A673 (cell line): ENCODE measurements at places on chromosomes 7 and 10.
A peak's percentile ranks its signal among the peaks of the same experiment; 100 is the strongest.

DNA sequence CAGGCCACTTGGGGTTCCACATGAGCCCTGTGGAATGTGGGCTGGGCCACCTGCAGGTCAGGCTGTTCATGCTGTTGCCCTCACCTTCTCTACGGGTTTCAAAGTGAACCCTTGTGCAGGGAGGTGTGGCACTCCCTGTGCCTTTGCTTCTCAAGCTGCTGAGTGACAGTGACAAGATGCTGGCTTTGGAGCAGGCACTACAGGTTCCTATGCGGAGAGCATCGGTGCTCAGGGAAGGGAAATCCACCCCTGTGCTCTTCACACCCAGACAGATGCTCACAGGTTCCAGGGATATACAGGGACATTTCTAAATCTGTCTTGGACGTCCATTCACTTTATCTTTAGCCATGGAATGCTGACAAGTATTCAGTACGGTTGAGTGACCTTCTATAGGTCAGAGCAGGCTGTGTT, 1005.0 kb downstream of the LRMDA start:
- no peak for DNase-seq

DNA sequence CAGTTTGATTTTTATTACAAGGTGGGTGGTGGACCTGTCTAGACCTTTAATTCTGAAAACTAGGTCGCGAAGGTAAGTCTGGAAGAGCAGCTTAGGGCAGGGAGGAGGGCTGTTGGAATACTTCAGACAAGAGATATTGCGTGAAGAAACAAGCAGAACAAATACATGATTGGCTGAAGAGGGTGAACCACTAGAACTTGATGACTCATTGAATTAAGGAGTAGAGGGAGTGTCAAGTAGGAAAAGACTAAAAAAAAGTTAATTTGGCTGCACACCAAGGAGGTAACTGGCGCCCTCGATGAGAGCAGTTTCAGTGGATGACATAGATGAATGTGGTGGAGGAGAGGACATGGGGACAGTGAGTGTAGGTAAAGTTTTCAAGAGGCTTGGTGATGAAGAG, 41.3 kb downstream of the WNT2 start:
- DNase-seq = peak; percentile 34

DNA sequence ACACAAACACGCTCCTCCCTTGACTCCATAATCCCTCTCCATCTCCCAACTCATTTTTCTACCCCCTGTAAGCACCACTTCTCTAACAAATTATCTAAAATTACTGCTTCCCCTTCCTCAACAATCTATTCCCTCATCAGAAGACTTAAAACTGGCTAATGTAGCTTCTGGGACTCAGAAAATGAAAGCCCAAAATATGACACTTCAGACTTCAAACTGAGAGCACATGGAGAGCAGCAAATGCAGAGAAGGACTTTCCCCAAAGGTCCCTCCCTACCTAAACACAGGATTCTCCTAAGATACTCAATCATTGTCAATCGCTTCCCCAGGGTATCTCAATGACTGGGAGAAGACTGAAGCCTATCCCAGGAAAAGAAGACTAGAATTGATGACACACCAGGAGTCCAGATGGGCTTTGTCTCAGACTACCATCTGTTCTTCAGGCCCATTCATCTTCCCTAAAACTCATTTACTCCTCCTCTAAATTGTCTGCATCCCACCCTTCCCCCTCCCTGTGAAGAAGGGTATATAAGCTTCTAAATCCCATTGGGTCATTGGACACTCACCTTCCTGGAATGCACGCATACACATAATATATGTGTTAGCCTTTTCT, 39.2 kb downstream of the ST8SIA6 start:
- DNase-seq = no peak

GRCh38 chr7:29146057-29146706, at the start of gene CPVL:
Gene CPVL, minus strand, starts transcription at chr7:29146537. Its CDS starts 25,476 bp downstream, at chr7:29121061.
- peak; percentile 96 for DNase-seq

DNA sequence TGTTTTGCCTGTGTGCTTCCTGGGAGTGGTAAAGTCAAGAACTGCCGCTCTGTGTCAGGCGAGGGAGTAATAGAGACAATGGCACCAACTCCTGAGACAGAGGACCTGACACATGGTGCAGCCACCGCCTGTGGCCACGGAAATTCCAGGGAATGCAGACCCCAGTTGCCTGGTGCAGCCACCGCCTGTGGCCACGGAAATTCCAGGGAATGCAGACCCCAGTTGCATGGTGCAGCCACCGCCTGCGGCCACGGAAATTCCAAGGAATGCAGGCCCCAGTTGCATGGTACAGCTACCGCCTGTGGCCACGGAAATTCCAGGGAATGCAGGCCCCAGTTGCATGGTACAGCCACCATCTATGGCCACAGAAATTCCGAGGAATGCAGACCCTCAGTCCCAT, 8.7 kb downstream of the DIP2C start:
- DNase-seq = no peak

DNA sequence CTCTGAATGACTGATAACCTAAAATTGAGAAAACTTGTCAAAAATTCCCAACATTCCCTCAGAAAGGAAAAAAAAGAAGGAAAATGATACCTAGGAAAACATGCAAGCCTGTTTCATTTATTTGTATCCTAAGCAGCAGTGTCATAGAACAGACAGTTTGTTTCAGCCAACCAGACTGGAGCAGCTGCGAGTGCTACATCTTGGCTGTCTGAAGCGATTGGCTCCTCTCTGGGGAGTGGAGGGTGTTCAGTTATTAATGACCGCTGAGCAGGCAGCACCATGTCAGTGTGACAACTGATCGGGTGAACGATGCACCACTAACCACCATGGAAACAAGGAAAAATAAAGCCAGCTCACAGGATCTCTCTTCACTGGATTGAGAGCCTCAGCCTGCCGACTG, at the start of gene LRRN3:
Gene LRRN3 (plus strand): TSS at position 282 of the 400 bp plus-strand sequence. CDS start 31,646 bp downstream, outside the sequence.
- no peak for DNase-seq

GRCh38 chr10:30158325-30158960, 99.1 kb upstream of the JCAD start:
- no peak for DNase-seq

DNA sequence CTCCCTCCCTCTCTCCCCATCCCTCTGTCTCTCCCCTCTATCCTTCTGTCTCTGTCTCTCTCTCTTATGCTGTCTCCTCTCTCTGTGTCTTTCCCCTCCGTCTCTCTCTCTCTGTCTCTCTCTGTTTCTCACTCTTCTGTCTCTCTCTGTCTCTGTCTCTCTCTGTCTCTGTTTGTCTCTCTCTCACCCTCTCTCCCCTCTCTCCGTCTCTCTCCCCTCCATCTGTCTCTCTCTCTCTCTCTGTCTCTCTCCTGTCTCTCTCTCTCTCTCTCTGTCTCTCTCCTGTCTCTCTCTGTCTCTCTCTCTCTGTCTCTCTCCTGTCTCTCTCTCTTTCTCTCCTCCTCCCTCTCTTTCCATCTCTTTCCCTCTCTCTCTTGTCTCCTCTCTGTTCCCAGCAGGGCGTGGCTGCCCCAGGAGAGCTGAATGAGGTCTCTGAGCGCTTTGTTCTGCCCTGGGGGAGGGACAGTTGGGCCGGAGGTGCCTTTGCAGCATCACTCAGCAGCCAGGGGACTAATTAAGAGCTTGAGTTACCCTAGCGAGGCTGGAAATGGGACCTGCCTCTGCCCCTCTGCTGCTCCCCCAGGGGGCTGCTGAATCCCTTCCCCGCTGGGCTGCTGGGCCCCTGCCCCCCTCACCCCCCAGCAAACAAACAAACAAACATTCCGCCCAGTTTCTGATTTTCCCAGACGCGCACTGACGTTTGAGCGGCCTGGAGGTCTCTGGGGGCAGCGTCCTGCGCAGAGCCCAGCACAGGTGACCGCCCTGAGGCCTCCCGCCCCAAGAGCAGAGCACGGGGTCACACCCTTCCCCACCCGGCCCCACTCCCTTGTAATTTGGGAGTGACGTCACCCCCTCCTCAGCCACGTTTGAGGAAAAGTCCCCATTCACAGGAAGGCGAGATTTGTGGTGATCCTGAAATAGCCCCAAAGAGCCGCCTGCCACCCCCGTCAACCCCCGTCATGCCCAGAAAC, 68.1 kb downstream of the PDGFA start:
- DNase-seq = no peak

DNA sequence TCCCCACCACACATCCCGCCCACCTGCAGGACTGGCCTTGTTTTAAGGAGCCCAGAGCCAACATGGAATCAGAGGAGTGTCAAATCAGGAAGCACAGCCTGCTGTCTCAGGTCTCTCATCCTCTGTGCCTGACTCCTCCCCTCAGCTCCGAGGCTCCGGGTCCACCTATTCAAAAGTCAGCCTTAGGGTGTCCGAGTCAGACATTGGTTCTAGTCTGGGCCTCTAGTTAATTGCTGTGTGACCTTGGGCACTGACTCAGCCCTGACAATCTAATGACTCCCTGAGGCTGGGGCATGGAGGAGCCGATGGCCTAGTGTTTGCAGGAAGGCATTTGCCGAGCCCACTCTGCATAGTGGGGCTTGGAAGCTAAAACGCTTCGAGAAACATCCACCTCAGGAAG, 223.1 kb upstream of the PPP2R2D start:
- DNase-seq = no peak

GRCh38 chr10:123417414-123417813, 248.7 kb upstream of the GPR26 start:
- no peak for DNase-seq

- DNase-seq = no peak
Observed at GRCh38 chr10:69142983-69143382, 19.0 kb downstream of the VPS26A start.

DNA sequence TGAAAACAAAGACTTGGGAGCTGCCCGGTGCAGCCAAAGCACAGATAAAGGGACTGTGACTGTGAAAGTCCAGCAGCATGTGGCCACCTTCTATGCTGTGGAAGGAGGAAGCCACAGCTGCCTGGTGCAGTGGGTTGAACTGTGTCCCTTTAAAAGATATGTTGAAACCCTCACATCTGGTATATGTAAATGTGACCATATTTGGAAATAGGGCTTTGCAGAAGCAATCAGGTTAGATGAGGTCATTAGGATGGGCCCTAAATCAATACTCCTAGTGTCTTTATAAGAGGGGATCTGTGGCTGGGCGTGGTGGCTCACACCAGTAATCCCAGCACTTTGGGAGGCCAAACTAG, 136.9 kb downstream of the GLI3 start:
- DNase-seq = no peak

GRCh38 chr10:34526758-34527730, 288.1 kb downstream of the PARD3 start:
- peak; percentile 87 for DNase-seq

- no peak for DNase-seq
Observed at GRCh38 chr10:45373576-45374349, at the start of gene ALOX5. Gene ALOX5, plus strand, starts transcription at chr10:45374216. Its CDS starts 64 bp downstream, at chr10:45374280.

DNA sequence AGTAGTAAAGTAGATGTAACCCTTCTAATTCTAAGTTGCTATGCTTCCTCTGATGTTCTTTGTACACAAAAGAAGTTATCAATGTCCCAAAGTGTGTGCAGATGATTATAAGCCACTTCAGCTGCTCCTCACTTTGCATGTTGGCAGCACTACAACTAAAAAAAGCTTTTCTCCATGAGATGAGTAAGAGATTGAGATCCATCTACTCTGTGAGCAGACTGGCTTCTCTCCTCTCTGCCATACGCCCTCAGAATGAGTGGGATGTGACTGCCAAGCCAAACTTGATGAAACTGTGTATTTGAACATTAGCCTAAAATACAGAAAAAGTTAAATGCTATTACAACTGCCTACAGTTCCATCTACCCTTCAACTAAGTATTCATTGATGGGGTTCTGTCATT, 102.9 kb upstream of the ETV1 start:
- DNase-seq = no peak

DNA sequence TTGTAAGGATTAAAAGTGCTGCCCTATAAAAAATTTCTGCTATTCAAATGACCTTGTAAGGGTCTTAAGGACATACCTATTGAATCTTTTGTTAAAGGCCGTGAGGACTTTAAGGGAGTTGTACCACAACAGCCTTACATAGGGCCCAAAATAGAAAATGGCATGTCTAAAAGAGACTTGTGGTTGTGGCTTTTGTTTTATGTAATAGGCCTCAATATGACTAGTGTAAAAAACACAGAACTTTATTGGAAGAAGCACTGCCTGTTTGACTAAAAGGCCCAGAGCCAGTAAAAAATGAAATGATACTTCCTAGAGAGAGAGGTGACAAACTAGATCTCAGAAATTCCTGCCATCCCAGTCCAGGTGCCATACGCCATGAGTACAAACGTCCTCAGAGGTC, 286.6 kb downstream of the SEMA3D start:
- DNase-seq = no peak

DNA sequence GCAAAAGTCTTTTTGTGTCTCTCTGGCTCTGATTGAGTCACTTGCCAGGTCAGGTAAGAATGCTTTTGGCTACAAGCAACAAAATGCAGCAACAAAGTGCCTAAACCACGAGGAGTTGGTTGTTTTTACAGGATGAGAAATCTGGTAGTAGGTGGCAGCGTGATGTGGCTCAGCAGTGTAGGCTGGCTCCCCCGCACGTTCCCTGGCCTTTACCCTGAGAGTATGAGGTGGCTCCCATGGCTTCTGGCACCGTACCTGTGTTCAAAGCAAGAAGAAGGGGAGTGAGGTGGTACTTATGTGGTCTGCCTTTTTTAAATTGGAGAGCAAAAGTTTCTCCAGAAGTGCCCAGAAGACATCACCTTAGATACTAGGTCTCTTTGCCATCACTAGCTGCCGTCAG, 11.7 kb downstream of the PRKRIP1 start:
- no peak for DNase-seq

DNA sequence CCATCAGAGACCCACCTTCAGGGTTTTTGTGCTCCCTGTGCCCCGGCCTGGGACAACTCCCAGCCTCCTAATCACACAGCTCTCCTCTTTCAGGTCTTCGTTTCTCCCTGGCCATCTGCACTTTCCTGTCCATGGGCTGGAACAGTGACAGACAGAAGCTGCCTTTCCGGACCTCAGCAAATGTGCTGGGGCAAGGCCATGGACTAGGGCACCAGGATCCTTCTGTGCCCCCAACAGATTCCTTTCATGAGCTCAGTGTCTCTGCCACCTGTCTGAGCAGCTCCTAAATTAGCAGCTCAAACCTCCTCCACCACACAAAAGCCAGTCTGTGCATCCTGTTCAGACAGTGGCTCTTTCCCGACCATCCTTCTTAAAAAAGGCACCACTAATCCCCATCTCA, 41.9 kb upstream of the FRMD4A start:
- DNase-seq = no peak

DNA sequence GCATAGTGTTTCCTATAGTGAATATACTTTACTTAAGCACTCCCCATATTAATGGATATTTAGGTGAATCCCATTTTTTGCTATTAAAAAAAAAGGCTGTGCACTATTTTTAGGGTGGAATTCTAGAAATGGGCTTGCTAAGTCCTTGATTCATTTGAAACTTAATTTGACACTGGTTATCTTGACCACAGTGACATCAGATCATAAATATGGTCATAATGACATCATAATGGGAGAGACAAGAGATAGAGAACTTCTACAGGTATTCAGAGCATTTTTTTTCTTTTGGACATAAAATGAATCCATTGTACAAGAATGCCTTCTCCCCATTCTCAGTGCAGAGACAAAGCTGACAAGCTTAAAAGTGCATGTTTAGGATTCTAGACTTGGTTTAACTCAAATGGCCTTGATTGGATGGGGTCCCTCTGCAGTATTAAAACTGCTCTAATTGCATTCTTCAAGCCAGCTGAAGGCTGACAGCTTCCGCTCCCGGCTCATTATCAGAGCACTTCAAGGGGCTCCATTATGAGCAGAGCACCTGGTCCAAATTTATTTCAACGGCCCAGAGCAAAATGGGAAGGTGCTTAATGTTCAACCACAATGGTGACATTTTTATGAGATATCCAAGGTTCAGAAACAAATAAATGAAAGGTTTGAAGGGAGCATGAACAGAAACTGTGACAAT, 104.8 kb downstream of the JAZF1 start:
- DNase-seq = no peak

GRCh38 chr10:102424916-102425315, 4.3 kb downstream of the FBXL15 start:
- no peak for DNase-seq
